ENCODE measurements at places on chromosomes 11 and 22. TPM values are rescaled to one million over a fixed set of nuclear protein-coding genes. Genes with fewer than 3 reads are reported as not detected.

DNA sequence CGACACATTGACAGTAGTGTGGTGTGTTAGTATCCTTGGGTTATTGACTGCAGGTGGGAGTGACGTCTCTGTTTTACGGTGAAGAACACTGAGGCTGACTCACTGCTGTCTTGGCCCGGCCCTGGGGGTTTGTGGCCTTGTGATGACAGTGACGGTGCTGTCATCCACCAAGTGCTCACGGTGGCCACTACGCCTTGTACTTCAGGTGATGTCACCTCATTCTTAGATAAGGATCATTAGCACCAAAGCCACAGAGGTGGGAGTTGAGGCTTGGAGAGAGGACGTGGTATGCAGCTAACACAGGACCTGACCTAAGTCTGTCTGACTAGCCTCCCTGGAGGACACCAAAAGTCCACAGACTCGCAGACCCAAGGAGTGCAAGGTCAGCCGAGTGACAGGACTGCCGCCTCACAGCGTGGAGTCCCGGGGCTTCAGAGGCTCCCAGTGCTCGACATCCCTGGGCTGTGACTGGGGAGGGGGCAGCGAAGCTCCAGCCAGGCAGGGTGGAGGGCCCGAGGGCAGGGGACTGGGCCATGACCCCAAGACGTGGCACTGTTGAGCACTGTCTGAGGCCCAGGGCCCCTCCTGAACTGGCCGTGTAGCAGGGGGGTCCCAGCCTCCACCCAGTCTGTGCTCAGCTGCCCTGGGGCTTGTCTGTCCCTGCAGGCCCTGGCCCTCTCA lies 56.5 kb downstream of the NAT10 start:
- no peak for DNase-seq

DNA sequence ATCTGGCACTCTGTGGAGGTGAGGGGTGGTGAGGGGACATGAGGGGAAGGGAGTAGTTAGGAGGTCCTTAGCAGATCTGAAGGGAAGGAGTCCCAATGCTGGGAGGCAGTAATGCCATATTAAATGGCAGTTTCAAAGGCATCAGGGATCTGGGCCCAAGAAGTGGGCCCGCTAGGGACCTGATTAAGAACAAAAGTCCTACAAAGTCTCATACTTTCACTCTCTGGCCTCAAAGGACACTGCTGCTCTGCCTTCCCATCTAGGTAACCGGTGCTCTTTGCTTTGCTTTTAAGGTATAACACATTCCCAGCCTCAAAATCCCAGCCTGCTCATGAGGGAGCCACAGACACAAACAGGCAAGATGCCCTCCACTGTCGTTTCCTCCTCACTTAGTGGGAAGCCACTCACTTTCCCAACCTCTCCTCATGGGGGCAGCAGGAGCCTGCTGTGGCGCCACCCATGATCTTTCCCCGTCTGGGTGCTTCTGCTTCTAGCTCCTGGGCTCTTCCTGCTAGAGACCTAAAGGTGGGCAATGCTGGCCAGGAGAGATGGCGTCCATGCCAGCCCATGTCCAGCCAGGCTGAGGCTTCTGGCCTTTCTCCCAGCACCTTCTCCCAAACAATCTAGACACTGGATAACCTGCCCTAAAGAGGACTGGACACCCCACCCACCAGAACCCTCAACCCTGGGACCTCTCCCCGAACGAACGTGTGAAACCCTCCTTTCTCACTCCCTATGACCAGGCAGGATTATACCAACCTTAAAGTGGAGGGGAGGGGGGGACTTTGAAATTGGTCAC lies 68.3 kb downstream of the PLEKHA7 start:
- DNase-seq = peak; percentile 13

CAPRIN1 gene
- 145 TPM for total RNA-seq

C11orf86 gene
- not detected for total RNA-seq

CDC42EP2 gene
- total RNA-seq = 4.6 TPM

OR4A16 gene
- not detected for total RNA-seq

TUB gene
- total RNA-seq = 21.4 TPM

Measured in G401 (cell line).